ENCODE measurements at places on chromosomes 4 and X.

DNA sequence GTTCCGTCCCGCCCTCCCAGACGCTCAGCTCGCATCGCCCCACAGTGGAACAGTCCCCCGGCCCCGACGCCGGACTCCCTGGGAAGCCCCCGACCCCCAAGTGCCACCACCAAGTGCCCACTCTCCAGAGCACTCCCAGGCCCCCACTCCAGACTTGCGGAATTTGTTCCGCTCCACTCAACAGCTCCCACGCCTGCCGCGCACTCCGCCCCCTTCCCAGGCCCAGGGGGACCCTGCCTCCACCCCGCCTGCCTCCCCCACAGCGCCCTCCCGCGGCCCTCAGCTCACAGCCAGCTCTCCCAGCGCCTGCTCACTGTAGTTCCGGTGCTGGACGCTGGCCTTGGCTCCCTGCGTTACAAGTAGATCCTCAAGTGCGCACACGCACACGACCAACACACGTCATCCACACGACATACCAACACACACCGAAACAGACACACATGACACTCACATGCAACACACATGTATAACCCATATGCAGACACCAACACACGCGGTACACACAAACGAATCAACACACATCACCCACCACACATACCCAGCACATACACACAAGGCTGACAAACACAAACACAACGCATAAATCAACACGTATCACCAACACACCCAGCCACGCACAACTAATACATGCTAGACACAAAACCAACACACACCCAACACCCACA, 8.0 kb downstream of the MSX1 start:
- no peak for DNase-seq

- DNase-seq: no peak
Measured at GRCh38 chr4:97950836-97951235, 192.4 kb downstream of the STPG2 start.

GRCh38 chrX:41933546-41933945, 10.2 kb upstream of the CASK start:
- DNase-seq: no peak

- no peak for DNase-seq
Measured at GRCh38 chr4:88108747-88109122, 49.7 kb downstream of the ABCG2 start.

DNA sequence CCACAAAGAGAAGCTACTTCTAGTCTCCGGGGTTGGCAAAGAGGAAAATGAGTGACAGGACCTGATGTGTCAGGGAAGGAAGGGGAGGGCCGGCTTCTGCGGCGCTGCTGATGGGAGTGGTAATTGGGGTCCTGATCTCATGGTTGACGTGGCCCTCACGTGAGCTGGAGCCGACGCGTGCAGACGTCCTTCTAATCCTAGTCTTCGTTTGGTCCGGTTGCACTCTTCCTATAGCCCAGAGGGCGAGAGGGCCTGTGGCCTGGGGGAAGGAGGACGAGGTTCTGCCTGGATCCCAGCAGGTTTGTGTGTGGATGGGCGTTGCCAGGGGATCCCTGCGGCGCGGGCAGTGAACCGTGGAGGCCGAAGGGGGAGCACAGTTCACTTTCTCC, at the start of gene ARMCX1:
Gene ARMCX1, plus strand, starts transcription at position 186 of the 389 bp plus-strand sequence. CDS start 2,384 bp downstream, outside the sequence.
- peak; percentile 67 for DNase-seq

GRCh38 chr4:24594887-24595286, 10.5 kb upstream of the DHX15 start:
- no peak for DNase-seq

DNA sequence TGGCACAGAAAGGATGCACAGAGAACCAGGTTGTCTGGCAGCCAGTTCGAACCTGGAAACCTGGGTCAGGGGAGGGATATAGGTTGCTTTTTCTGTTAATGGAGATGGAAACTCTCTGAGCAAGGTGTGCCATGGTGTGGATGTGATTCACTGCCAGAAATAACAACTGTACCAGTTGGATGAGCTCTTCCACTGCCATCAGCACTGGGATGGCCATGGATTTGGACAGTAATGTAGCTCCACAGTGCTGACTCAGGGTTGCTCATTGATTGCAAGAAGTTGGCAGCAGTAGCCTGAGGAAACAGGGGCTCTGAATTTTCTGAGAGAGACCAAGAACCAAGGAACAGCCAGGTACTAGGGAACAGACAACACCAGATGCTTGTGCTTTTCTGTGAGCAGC, 33.8 kb downstream of the PNMA5 start:
- no peak for DNase-seq

GRCh38 chrX:115251458-115252233, 17.8 kb upstream of the LRCH2 start:
- DNase-seq: no peak

DNA sequence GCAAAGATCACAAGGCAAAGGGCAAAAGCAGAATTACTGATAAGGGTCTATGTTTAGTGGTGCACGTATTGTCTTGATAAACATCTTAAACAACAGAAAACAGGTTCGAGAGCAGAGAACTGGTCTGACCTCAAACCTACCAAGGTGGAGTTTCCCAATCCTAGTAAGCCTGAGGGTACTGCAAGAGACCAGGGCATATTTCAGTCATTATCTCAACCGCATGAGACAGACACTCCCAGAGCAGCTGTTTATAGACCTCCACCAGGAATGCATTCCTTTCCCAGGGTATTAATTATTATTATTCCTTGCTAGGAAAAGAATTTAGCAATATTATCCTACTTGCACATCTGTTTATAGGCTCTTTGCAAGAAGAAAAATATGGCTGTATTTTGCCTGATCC, 51.5 kb downstream of the NPNT start:
- no peak for DNase-seq

DNA sequence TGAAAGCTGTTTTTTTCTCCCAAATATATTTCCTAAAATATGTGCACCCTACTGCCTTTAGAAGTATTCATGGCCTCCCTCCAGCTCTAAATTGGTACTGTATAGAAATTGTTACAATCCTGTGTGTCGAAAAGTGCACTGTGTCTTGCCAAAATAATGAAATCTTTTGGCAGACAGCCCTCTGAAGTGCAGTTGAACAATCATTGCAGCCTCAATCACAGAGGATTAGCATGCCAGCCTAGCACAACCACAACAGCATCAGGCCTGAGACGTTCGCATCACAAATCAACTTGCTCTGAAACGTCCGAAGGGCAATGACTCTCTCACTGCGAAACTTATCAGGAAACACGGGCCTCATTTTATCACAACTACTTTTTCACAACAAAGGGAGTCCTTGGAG, 99.0 kb downstream of the ANOS1 start:
- no peak for DNase-seq

GRCh38 chr4:26080870-26081628, 167.0 kb downstream of the SMIM20 start:
- DNase-seq: no peak

- DNase-seq: no peak
Measured at GRCh38 chrX:103417933-103418332, 41.6 kb downstream of the BEX3 start.

DNA sequence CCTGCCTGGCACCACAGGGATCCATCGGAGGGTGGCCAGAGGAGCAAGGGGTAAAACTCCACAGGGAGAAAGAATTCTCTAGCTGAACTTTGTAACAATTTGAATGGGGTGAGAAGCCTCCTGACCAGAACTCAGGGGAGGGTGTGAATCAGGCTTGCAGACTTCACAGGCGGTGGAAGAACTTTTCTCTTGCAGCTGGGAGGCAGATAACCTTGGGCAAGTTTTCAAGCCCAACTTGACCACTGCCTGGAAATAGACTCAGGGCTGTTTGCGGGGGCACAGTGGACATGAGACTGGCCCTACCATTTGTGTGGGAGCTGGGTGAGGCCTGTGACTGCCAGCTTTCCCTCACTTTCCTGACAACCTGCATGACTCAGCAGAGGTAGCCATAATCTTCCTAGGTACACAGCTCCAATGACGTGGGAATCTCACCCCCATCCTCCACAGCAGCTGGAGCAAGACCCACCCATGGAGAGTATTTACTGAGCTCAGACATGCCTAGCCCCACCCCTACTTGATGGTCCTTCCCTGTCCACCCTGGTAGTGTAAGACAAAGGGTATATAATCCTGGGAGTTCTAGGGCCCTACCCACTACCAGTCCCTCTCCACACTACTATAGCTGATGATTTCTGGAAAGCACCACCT, 210.0 kb upstream of the AGTR2 start:
- no peak for DNase-seq

DNA sequence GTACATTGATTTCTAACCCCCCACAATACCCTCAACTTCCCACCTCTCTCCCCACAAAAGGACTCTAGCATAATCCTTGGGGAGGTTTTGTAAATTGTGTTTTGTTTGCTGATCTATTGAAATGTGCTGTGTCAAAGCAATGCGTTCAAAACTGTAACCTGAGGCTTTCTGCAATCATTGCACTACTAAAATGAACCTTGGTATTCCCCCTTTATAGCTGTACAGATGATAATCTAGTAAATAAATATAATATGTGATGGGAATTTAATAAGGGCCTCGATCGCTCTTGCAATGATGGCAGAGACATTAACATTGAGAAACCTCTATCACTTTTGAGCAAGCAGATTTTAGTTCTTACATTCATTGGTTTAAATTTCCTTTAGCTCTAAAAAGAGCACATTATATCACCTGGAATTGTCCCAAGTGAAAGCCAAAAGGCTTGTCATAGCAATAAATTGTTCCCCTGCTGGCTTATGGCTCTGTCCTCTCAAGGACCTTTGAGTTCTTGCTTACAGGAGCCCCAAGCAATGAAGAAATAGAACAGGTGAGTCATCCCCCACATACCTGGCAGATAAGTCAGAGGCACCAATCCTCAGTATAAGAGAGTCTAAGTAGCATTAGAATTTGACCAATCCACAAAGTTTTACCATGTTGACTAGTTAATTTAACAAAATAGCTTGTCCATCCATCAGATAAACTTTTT, 18.4 kb upstream of the ACE2 start:
- DNase-seq: no peak

DNA sequence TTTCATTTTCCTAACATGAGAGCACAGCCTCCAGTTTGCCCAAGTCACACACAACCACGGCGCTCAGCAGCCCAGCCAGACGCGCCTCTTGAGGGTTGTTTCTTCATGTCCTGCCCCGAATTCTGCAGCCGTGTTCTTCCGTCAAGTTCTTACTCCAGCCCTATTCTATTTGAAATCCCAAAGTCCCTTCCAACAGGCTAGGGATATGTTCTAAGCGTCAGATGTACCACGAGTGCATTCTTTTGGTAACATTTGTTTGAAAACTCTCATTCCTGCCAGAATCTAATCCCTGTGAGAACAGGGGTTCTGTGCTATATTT, 23.1 kb downstream of the ACSL1 start:
- DNase-seq: no peak

DNA sequence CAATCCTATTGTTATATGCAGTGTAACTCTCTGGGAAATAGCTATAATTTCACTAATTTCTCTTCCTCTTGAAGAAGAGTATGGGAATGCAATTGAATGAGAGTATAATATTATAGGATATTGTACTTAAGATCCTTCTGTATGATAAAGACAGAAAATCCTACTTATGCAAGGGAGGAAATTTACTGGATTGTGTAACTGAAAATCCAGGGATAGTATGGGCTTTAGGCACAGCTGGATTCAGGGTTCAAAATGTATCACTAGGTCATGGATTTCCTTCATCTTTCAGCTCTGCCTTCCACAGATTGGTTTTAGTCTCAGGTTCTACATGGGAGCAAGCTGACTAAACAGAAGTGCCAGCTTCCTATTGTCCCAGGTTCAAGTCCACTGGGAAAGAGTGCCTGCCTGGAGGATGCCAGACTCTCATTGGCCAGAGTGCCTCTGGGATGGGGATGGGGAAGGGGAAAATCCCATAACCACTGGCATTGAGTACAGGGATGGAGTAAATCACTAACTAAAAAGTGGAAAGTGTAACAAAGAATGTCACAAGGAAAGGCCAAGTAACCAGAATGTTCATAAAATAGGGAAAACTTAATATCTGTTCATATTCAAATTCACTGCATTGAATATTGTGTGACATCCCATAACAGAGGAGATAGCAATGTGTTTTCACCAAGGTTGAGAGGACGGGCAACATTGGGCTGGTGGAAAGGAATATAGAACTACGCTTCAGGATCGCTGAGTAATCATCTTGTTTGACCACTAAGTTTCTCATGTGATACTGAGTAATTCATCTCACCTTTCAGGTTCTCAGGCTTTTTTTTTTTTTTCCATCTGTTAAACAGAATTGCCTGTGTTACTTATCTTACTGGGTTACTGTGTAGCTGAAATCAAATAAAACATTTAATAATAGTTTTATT, 75.7 kb downstream of the ANXA3 start:
- DNase-seq: no peak

- no peak for DNase-seq
Measured at GRCh38 chr4:118761397-118762016, 74.4 kb downstream of the SEC24D start.

DNA sequence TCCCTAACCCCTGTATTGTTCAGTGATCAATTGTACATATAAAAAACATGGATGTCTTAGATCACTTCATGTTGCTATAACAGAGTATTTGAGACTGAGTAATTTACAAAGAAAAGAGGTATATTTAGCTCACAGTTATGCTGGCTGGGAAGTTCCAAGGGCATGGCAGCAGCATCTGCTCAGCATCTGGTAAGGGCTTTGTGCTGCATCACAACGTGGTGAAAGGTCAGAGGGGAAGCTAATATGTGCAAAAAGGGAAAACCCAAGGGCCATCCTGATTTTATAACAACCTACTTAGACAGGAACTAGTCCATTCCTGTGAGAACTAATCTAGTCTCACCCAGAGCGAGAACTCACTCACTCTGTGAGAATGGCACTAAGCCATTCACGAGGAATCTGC, 128.2 kb upstream of the OTUD4 start:
- DNase-seq: no peak

- DNase-seq: no peak
Measured at GRCh38 chrX:69987691-69988090, 62.0 kb downstream of the AWAT2 start.

- no peak for DNase-seq
Measured at GRCh38 chr4:40524366-40525041, 105.2 kb downstream of the RBM47 start.

GRCh38 chr4:149823769-149824221, 8.2 kb upstream of the IQCM start:
- no peak for DNase-seq

- DNase-seq: no peak
Measured at GRCh38 chr4:157421365-157421764, 200.8 kb downstream of the GRIA2 start.

- DNase-seq: no peak
Measured at GRCh38 chr4:184460499-184461285, 13.7 kb downstream of the IRF2 start.

DNA sequence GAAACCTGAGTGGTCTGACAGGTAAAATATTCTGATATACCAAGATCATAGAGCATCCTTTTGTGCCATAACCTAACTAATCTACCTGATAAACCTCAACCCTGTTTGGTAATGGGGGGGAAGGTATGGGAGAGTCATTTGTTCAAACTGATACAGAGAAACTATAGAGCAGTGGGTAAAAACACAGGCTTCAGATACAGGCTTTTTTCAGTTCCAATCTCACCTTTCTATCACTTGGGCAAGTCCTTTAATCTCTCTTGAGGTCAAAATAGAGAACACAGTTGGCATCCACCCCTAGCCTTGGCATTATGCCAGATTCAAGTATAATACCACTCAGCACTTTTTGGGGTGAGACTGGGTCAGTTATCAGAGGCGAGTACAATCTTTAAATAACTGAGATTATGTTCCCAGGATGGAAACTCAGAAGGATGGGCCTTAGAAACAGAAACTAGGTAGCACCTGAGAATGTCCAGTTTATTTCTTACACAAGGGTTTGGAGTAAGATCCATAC, 880 bp upstream of the ETDC start:
- DNase-seq: no peak

Data from head of caudate nucleus (tissue), 42 donors.